Astrocyte (in vitro differentiated cells and primary cell): ENCODE measurements at places on chromosomes 3 and 15. TPM values are rescaled to one million over a fixed set of nuclear protein-coding genes. Genes with fewer than 3 reads are reported as not detected.

The TNFAIP8L3 gene
- total RNA-seq, result 1.1 and 1.8 TPM in 2 replicates

The MCTP2 gene
- total RNA-seq, result 2.6 and 4.5 TPM in 2 replicates

The MYZAP gene
- 0.41 TPM in 1 of 2 replicates, not detected in the other for total RNA-seq

- no peak overlapping the region for H3K27ac ChIP-seq
- no peaks in the 10 kb centered on the region for H3K27me3 ChIP-seq
- H3K36me3 ChIP-seq, result no peaks in the 10 kb centered on the region
- peak; percentile 39 for DNase-seq
Observed at GRCh38 chr3:52798376-52798977, 3.9 kb downstream of the ITIH3 start.

DNA sequence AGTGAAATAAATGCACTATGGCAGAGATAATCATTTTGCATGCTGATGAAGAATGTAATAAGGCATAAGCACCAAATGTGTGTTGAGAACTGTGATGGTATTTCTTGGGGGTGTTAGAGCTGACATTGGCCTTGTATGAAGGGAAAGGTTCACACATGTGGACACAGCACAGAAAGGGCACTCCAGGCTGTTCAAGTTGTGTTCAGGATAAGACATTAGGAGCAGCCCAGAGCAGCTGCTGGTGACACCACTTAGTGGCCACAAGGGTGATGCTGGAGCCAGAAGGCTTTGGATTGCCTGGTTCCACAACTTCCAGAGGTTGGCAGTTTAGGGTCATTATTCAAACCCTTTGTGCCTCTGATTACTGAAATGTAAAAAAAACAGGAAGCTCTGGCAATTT, 155.4 kb downstream of the GOLGA6L6 start:
- no peaks in the 10 kb centered on the region for H3K4me1 ChIP-seq
- H3K27me3 ChIP-seq, result no peaks in the 10 kb centered on the region
- DNase-seq, result no peak

- no peaks in the 10 kb centered on the region for H3K4me1 ChIP-seq
- H3K27ac ChIP-seq, result no peak overlapping the region
- no peak overlapping the region for H3K4me3 ChIP-seq
- DNase-seq, result no peak
- H3K27me3 ChIP-seq, result no peaks in the 10 kb centered on the region
Observed at GRCh38 chr3:18510947-18511346, 85.8 kb upstream of the SATB1 start.

GRCh38 chr3:149411583-149411982, 34.1 kb upstream of the TM4SF1 start:
- no peak overlapping the region for H3K4me3 ChIP-seq
- no peak for DNase-seq
- no peak overlapping the region for H3K27ac ChIP-seq
- no peaks in the 10 kb centered on the region for H3K36me3 ChIP-seq
- peaks cover 8% of the 10 kb centered on the region for H3K4me1 ChIP-seq
- no peaks in the 10 kb centered on the region for H3K27me3 ChIP-seq

- peaks cover 37% of the 10 kb centered on the region for H3K27me3 ChIP-seq
- H3K4me3 ChIP-seq, result peak within 1 kb of the TSS; percentile 63
- H3K4me1 ChIP-seq, result peaks cover 4% of the 10 kb centered on the region
- peak; percentile 20 for DNase-seq
Observed at GRCh38 chr3:133895208-133896001, at the start of gene RAB6B. Gene RAB6B, minus strand, starts transcription at chr3:133895882. Its CDS starts 416 bp downstream, at chr3:133895466.

DNA sequence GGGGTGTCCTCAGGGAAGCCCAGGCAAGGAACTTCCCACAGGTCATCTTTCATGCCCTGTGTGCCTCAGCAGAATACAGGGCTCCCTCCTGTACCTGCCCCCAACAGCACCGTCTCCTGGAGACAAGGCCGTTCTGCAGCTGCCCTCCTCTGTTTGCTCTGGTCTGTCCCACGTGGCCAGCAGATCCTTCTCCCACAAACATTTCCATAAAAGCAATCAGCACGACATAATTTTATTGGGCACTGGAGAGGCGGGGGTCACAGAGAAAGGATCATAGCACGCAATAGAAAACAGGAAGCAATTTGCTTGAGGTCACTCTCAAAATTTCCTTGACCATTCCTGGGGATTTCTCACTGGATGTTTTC, 29.4 kb downstream of the STARD5 start:
- no peak for DNase-seq
- H3K36me3 ChIP-seq, result no peaks in the 10 kb centered on the region
- no peak overlapping the region for H3K4me3 ChIP-seq
- H3K27me3 ChIP-seq, result peaks cover 28% of the 10 kb centered on the region

DNA sequence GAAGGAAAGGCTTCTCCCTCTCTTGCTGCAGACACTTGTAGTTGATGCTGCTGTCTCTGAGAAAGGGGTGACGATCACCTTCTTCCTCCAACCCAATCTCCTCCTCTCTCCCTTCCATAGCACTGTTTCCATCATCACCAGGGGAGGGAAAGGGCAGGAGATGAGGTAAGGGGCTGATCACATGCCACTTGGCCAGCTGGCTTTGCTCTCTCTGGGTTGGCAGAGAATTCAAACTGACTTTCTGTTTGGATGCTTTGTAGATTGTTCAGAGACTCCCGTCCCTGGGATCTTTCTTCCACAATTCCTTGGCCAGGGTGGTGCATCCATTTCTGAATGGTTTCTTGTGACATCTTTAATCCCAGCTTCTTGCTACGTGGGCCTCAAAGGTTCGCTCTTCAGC, 43.2 kb upstream of the ZNF148 start:
- DNase-seq, result no peak
- H3K4me3 ChIP-seq, result no peak overlapping the region
- no peak overlapping the region for H3K27ac ChIP-seq
- H3K4me1 ChIP-seq, result no peaks in the 10 kb centered on the region

- H3K4me3 ChIP-seq, result no peak overlapping the region
- no peaks in the 10 kb centered on the region for H3K27me3 ChIP-seq
- H3K4me1 ChIP-seq, result peaks cover 1% of the 10 kb centered on the region
- DNase-seq, result peak; percentile 37
- no peaks in the 10 kb centered on the region for H3K36me3 ChIP-seq
- no peak overlapping the region for H3K27ac ChIP-seq
Observed at GRCh38 chr15:63891079-63891767, 57.5 kb upstream of the HERC1 start.
